ENCODE measurements at places on chromosomes 11 and 22. TPM values are rescaled to one million over a fixed set of nuclear protein-coding genes. Genes with fewer than 3 reads are reported as not detected.

MPZL2 gene
- 7.9 TPM for total RNA-seq

- DNase-seq, result no peak
These were observed 23.1 kb upstream of the SEPTIN5 start for GRCh38 chr22:19691007-19691720.

- DNase-seq, result no peak
These were observed 1.2 kb downstream of the KIRREL3 start for GRCh38 chr11:126999366-126999765.

GRCh38 chr11:83736684-83737083 lies 450.5 kb upstream of the CCDC90B start:
- DNase-seq, result no peak

DNA sequence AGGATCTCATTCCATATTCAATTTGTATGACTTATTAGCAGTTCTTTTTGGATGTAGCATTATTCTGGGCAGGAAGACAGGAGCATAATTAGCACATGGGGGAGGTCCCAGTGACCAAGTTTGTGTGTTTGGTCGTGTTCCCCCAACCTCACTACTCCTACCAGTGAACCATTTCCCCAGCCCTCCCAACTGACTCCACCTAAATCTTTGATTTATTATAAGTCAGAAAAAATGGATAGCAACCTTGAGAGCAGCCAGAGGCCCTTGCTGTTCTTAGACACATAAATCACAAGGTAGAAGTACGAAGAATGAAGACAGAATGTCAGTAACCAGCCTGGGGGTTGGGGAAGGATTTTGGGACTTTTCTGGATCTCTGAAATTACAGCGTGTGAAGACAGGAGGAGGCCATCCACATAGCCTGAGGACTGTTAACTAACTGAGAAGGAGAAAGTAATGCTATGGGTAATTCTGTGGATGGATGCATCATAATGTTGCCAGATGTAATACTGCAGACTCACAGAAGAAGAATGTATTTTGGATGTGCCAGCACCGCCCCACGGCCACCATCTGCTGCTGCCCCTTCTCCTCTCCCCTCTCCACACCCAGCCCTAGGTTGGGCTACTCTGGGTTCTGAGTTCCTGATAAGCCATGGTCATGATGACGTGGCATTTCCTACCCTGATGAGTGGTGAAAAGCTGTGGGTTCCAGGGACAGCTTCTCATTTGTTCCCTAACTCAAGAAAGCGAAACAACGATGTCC lies 124.3 kb upstream of the TTC12 start:
- DNase-seq, result peak; percentile 18

PTPRCAP gene
- 0.47 TPM for total RNA-seq

- DNase-seq, result no peak
These were observed at the start of gene PTPRJ for GRCh38 chr11:47980088-47980906. Gene PTPRJ, plus strand, starts transcription at chr11:47980559. Its CDS starts 354 bp downstream, at chr11:47980913.

GRCh38 chr11:9962722-9963121 lies 298.8 kb downstream of the SWAP70 start:
- no peak for DNase-seq
